ENCODE measurements at places on chromosomes 3 and 15.

- DNase-seq: no peak
Observed at GRCh38 chr15:72592676-72593075, 61.8 kb upstream of the GOLGA6B start.

DNA sequence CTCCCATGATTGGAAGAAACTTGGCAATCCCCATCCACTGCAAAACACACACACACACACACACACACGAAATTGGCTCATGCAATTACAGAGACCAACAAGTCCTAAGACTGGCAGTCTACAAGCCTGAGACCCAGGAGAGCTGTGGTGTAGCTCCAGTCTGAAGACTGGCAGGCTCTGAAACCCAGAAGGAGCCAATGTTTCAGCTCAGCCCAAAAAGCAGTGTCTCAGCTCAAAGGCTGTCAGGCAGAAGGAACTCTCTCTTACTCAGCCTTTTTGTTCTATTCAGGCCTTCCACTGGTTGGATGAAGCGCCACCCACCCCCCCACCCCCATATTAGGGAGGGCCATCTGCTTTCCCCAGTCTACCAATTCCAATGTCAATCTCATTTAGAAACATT is 32.1 kb downstream of the MESD start:
- DNase-seq: no peak

- no peak for DNase-seq
Observed at GRCh38 chr3:187702507-187703033, at the start of gene RTP2. Gene RTP2, minus strand, starts transcription at chr3:187702557. Its CDS starts 429 bp downstream, at chr3:187702128.

GRCh38 chr15:42201801-42202200 is 6.3 kb downstream of the VPS39 start:
- DNase-seq: no peak

GRCh38 chr15:72206677-72207000 is 9.1 kb upstream of the GRAMD2A start:
- no peak for DNase-seq

DNA sequence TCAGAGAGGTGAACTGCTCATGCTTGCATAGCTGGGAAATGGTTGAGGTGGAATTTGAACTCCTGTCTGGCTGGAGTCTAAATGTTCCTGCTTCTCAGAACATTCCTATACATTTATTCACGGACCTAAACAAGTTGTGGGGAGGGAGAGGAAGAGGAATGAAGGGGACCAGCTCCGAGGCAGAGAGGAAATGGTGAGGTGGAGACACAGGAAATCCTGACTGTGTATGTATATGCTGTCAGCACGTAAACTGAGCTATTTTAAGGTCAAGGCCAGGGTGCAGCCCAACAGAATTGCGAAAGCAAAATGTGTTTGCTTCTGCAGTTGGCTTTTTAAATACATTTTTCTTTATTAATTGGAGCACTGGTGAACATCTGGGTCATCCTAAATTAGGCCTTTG is 74.1 kb upstream of the POMGNT2 start:
- DNase-seq: peak; percentile 50

DNA sequence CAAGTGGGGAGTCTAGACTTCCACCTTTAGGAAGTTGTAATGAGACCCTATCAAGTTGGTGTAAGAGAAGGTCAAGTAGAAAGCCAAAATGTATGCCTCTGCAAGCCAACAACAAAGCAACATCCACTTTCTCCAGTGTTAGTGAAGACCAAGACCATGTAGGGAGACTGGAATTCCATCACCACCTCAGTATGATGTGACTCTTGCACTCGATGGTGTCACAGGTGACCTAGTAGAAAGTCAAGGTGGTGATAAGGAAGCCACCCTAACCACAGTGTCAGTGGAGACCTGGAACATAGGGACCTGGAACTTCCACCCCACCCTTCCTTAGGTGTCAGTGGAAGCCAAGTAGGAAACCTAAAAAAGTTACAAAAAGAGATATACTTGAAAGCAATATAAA is 278.1 kb upstream of the KCNMB2 start:
- DNase-seq: no peak

DNA sequence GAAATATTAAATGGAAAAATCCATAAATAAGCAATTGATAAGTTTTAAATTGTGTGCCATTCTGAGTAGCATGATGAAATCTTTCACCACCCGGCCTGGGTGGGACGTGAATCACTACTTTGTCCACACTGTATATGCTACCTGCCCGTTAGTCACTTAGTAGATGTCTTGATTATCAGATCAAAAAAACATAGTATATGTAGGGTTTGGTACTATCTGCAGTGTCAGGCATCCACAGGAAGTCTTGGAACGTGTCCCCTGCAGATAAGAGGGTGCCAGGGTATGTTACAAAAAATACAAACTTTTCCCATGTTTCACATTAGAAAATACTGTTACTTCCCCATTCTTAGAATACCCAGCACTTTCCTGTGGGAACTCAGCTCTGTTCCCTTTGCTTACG is 35.2 kb downstream of the FAM81A start:
- DNase-seq: peak; percentile 92

- no peak for DNase-seq
Observed at GRCh38 chr15:38961931-38962330, 397.3 kb upstream of the RASGRP1 start.

DNA sequence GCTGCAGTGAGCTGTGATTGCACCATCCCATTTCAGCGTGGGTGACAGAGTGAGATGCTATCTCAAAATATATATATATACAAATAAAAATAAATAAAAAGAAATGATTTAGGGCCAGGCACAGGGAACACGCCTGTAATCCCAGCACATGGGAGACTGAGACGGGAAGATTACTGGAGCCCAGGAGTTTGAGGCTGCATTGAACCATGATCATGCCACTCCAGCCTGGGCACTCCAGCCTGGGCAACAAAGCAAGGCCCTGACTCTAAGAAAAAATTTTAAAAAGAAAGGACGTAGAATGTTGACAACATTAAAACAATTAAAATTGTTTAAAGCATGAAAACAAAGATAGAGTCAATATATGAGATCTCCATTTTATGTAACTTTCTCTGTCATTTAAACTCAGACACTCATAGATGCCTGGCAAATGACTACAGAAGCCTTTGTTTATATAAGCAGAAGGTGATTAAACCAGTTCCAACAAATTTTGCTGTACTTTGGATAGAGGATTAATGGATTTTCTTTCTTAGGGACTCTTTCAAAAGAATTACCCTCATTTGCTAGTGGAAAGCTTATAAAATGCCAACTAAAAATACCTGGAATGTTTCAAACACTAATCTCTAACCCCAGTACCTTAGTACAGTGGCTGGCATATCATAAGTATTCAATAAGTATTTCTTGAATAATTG is 10.7 kb upstream of the TRPM7 start:
- no peak for DNase-seq

DNA sequence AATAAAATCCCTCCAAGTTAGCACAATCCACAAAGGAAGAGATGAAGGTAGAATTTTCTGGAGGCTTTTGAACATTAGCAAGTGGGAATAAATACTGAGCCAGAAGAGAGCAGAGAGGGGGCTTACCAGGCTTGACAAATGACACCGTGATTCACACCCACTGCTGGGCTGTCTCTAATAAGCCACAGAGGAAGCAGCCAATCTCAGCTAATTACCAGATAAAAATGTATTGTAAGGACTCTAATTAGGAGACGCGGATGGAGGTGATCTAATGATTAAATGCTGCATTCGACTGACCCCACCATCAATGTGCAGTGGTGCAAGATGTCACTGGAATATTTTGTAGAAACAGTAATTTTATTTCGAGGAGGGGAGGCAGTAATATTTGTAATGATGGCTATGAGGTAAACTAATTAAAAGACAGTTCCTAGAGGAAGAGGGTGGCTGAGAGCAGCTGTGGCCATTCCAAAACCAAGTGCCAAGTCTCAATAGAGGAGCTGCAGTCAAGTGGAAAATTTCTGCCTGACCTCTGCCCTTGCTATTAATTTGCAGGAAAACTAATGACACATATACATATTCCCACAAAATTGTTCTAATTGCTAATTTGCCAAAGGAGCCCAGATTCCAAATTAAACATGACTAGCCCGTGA is 602.2 kb downstream of the FOXP1 start:
- no peak for DNase-seq

- no peak for DNase-seq
Observed at GRCh38 chr3:110470310-110470709, 601.3 kb upstream of the NECTIN3 start.

GRCh38 chr3:30042274-30042859 is 564.0 kb upstream of the TGFBR2 start:
- DNase-seq: peak; percentile 82

DNA sequence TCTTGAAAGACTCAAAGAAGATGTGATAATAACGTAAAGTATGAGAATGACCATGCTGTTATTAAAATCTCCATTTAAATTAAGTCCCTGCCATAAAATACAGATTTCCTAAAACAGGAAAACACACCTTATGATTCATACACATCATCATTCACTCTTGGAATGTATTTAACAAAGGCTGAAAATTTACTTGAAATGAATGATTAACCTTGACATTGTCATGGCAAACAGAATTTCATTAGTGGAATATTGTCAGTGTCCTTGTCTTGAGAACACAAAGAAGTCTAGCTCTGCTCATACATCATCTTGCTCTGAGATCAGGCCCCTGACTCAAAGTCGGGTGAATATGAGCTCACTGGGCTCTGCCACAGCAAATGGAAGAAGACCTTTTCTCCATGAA is 313.9 kb downstream of the FGF12 start:
- DNase-seq: no peak

- no peak for DNase-seq
Observed at GRCh38 chr15:27623560-27624305, 475.4 kb downstream of the OCA2 start.

GRCh38 chr15:56146756-56147155 is 96.9 kb downstream of the RFX7 start:
- DNase-seq: no peak

DNA sequence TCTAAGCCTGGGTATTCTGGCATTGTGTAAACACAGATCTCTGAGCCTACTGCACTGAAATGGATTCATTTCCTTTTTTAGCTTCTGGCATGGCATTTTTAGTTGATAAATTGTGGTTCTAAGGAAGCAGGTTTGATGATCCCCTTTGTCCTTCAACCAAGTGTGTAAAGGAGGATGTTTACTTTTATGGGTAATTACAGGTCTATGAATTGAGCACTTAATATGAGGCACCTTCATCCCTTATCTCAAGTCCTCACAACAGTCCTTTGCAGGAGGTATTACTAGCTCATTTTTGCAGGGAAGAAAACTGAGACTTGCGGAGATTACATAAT is 30.8 kb upstream of the ZBTB38 start:
- DNase-seq: no peak

DNA sequence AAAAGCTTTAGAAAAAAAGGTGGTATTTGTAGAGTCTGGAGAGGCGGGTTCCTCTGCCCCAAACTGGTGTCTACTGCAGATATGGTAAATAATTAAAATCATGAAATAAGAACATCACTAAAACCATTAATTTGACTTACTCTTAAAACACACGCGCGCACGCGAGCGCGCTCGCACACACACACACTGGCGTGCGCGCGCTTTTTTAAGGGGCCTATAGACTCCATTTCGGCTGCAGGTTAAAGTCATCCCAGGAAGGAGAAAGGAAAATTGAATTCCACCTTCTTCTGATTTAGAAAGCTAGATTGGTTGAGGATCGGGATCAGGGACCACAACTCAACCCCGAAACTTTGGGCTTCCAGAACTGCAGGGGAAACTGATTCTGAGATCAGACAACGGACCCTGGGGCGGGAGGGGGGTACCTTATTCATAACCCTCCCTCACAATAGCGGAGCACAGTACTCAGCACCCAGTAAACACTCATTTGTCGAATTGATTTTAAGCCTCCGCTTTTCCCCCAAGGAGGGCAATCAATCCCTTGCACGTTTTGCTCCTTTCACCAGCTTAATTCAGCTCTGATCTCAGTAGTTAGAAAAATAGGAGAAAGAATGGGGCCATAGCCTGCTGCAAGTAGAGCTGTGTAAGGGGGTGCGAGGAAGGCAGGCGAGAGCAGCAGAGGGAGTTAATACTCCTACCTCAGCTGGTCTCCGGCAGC is 509 bp upstream of the LRRC3B start:
- no peak for DNase-seq

GRCh38 chr15:58839485-58839884 is 68.4 kb downstream of the MINDY2 start:
- DNase-seq: peak; percentile 7

- no peak for DNase-seq
Observed at GRCh38 chr3:16090024-16090423, 84.5 kb upstream of the GALNT15 start.

DNA sequence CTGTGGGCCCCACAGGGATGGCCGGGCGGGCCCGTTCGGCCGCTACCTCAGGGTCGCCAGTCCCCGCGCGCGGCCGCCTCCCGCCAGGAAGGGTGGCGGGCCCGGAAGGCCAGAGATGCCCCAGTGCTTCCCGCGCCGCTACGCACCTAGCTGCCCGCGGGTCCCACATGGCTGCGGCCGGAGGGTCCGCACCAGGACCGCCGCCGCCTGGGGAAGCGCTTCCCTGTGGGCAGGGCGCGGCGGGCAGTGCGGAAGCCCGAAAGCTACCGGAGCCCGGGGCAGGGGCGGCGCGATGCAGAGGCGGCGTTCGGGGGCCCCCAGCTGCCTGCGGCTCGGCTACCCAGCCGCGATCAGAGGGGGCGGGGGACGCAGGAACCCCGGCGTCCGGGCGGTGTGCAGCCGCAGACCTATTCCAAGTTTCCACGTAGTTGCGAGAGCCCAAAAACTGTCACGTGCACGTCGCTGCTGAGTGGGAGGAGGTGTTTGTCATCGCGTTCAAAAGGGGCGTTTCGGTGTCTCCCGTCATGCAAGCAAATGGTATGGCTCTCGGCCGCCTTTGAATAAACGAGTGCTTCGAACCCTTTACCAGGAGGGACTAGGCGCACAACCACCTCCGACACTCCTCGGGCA is at the start of gene TRANK1:
Gene TRANK1 (minus strand): TSS at position 414 of the 630 bp plus-strand sequence. CDS start 245 bp downstream, at position 169.
- peak; percentile 86 for DNase-seq

DNA sequence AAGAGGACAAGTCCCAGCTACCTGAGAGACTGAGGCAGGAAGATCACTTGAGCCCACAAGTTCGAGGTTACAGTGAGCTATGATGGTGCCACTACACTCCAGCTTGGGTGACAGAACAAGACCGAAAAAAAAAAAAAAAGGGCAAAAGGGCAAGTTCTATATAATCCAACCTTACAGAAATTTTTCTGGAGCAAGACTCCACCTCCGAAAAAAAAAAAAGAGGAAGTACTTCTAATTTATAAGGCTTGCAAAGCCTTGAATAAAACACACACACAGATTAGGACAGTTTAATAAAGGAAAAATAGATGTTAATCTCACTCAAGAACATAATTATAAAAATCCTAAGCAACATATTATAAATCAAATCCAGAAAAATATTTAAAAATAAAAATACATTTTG is 14.4 kb upstream of the XYLB start:
- DNase-seq: peak; percentile 37

- DNase-seq: peak; percentile 62
Observed at GRCh38 chr3:43638594-43639447, 17.0 kb upstream of the ANO10 start.
